ENCODE measurements at places on chromosomes 1 and 21. TPM values are rescaled to one million over a fixed set of nuclear protein-coding genes. Genes with fewer than 3 reads are reported as not detected.

Gene LAMB3
- 218 TPM for polyA plus RNA-seq

Gene ACTA1
- 0.33 TPM for polyA plus RNA-seq

Gene HCRTR1
- polyA plus RNA-seq = not detected

Gene ESPN
- polyA plus RNA-seq = 356 TPM

Gene PRUNE1
- 31.6 TPM for polyA plus RNA-seq

Gene TTC34
- polyA plus RNA-seq = 0.22 TPM

Gene RIPPLY3
- polyA plus RNA-seq = not detected

Gene TIAM1
- polyA plus RNA-seq = 4.1 TPM

Gene DPM3
- 306 TPM for polyA plus RNA-seq

Gene RAD54L
- 5.7 TPM for polyA plus RNA-seq

Gene PSRC1
- polyA plus RNA-seq = 15.5 TPM
